Lung (tissue), 17 donors: ENCODE measurements at places on chromosomes 7 and 10. TPM values are rescaled to one million over a fixed set of nuclear protein-coding genes. Genes with fewer than 3 reads are reported as not detected.

IQCE gene
- total RNA-seq, result 20.9 TPM

ZNF488 gene
- 0.37 TPM for total RNA-seq

CNPY4 gene
- total RNA-seq, result 18.6 TPM

ZNF716 gene
- not detected for total RNA-seq

WEE2 gene
- not detected for total RNA-seq

OPN4 gene
- total RNA-seq, result 0.12 TPM

CCNY gene
- 63.0 TPM for total RNA-seq

MBL2 gene
- total RNA-seq, result not detected

VAX1 gene
- total RNA-seq, result not detected

CNTNAP2 gene
- 0.43 TPM for total RNA-seq

ASB10 gene
- not detected for total RNA-seq

ADK gene
- total RNA-seq, result 45.8 TPM

MACC1 gene
- total RNA-seq, result 25.0 TPM

KIAA1217 gene
- 58.6 TPM for total RNA-seq

CYP3A4 gene
- total RNA-seq, result not detected

DGKI gene
- total RNA-seq, result 1.5 TPM

MACROH2A2 gene
- 19.3 TPM for total RNA-seq

CCSER2 gene
- 83.5 TPM for total RNA-seq

HOXA1 gene
- total RNA-seq, result 0.31 TPM

ZNF680 gene
- total RNA-seq, result 11.1 TPM

MGMT gene
- 23.6 TPM for total RNA-seq

NRCAM gene
- total RNA-seq, result 32.4 TPM

LRIT1 gene
- total RNA-seq, result not detected

OR6B1 gene
- not detected for total RNA-seq

TAX1BP1 gene
- 137 TPM for total RNA-seq

GPRIN2 gene
- total RNA-seq, result 36.5 TPM
